ENCODE measurements at places on chromosomes 12 and 14.
A peak's percentile ranks its signal among the peaks of the same experiment; 100 is the strongest.

- no peak for DNase-seq
These were observed 260.3 kb upstream of the DIO3 start for GRCh38 chr14:101301011-101301410.

GRCh38 chr12:76764856-76765255 is 941 bp downstream of the ZDHHC17 start:
- peak; percentile 27 for DNase-seq

DNA sequence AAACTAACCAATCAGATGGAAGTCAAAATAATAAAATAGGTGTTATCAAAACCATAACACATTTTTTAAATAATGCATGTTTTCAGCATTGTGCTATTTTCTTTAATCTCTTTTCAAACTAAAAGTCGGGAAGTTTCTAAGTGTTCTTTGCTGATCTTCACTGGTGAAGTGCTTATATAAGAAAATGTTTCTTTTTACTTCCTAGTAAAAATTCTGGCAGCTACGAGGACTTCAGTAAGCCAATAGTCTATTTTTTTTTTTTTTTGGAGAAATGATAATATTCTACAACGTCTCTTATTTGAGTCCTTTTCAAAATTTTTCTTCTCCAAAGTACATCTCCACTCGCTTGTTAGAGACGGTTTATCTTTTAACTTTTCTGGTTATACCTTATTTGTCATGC is 448.0 kb downstream of the SLC6A15 start:
- DNase-seq: peak; percentile 17

DNA sequence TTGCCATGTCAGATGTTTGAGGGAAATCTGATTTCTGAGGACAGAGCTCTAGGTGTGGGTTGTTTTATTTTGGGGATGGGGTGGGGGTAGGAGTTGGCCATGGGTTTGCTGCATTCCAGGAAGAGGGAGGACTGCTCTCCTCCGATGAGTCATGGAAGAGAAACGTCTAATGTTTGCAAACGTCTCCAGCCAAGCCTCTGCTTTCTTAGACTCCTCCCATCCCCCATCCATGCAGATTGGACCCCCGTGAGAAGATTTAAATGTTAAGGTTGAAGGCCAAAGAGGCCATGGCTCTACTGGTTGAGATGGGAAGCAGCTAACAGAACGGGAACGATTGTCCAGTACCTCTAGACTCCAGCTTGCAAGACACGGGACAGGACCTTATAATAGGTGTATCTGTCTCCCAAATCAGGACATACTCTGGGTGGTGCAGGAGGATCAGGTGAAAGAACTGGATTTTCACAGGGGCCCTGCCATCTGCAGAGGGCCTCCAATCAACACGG is 11.4 kb upstream of the ATP2A2 start:
- DNase-seq: no peak

DNA sequence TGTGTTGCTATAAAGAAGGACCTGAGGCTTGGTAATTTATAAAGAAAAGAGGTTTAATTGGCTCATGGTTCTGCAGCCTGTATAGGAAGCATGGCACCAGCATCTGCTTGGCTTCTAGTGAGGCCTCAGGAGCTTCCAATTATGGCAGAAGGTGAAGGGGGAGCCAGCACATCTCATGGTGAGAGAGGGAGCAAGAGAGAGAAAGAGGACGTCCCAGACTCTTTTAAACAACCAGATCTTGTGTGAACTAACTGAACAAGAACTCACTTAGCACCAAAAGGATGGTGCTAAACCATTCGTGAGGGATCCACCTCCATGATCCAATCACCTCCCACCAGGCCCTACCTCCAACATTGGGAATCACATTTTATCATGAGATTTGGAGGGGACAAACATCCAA is 6.1 kb upstream of the SNAPC1 start:
- DNase-seq: no peak

GRCh38 chr14:74465335-74465734 is 27.8 kb downstream of the NPC2 start:
- DNase-seq: no peak

DNA sequence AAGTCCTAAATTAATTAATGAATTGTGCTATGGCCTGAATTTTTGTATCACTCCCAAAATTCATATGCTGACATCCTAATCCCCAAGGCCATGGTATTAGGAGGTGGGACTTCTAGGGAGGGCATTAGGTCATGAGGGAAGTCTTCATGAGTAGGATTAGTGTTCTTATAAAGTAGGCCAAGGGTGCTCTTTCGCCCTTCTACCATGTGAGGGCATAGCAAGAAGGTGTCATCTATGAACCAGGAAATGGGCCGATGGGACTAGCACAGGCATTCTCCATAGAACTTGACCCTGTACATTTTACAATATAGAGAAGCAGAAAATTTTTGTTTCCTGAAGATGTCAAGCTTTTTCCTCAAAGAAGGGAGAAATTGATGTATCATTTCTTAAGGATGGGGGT is 12.5 kb downstream of the SYT10 start:
- no peak for DNase-seq

DNA sequence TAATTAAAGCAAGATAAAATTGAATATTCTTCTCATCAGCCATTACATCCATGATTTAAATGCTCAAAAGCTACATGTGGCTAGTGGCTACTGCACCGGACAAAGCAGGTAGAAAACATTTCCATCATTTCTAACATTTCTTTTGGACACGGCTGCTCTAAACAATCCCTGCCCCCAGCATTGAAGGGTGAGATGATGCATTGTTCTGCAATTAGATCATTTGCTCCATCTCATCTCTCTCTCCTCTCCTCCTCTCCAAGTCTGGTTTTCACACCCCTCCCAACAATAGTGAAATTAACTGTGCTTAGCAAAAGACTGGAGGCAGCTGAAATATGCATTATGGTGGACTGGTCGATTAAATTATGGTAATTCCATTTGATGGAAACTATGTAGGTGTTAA is 288.5 kb downstream of the KSR2 start:
- DNase-seq: no peak

GRCh38 chr14:77108753-77109152 is 10.7 kb downstream of the CIPC start:
- DNase-seq: no peak

GRCh38 chr12:56838621-56839488 is 75.7 kb downstream of the HSD17B6 start:
- no peak for DNase-seq

DNA sequence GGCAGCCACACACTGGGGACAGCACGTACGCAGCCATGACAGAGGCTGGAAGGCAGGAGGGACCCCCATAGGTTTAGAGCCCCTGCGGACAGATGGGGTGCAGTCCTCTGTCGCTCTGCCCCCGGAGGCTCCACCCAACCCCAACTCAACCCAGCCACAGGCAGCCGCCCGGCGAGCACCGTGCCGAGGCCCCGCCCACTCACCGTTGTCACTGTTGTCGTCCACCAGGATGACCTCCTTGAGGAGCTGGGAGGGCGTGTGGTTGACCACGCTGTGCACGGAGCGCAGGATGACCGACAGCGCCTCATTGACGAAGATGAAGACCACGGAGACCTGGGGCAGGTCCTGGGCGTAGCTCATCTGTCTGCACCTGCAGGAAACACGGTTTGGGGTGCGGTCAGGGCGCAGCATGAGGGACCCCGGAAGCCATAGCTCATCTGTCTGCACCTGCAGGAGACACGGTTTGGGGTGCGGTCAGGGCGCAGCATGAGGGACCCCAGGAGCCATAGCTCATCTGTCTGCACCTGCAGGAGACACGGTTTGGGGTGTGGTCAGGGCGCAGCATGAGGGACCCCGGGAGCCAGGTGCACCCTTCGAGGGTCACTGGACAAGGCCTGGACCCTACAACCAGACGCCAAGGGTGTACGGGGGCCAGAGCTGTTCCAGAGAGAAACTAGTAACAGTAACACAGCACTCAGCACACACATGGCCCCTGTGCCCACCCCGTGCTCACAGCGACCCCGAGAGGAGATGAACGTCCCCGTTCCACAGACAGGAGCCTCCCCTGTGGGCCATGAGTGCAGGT is 66.9 kb downstream of the GALNT9 start:
- no peak for DNase-seq

DNA sequence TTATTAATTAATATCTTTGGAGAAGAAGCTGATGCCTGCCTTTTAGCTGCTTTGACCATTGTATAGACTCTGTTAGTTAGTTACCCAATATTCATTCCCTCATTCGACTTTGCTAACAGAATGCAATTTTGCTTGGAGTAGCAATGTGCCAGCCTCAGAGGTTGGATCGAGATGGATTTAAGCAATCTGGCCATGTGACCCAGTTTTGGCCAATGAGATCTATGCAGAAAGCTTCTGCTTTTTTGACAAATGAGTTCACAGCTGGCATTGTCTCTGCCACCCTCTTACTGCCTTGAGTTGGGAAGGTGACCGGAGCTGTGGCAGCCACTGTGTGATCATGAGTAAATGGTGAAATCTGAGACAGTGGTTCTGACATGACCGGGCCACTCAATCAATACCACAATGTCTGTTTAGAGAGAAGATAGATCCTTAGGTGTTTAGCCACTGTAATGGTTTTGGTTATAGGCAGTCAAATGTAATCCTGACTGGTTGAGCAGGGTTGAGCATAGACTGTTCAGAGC is 74.9 kb upstream of the MED13L start:
- DNase-seq: no peak
